Airway epithelial cell (primary cell): ENCODE measurements at places on chromosomes 5 and 9. TPM values are rescaled to one million over a fixed set of nuclear protein-coding genes. Genes with fewer than 3 reads are reported as not detected.

TNFSF8 gene
- not detected in 2 replicates for total RNA-seq

NUTM2G gene
- total RNA-seq = not detected in 2 replicates

AGXT2 gene
- total RNA-seq = not detected in 2 replicates

MEIKIN gene
- not detected in 2 replicates for total RNA-seq

SOWAHA gene
- total RNA-seq = 0.14 and 0.28 TPM in 2 replicates

PCDHGA6 gene
- 0.37 and 0.63 TPM in 2 replicates for total RNA-seq

PCDHGB3 gene
- 0.35 and 0.46 TPM in 2 replicates for total RNA-seq

PGM5 gene
- total RNA-seq = 0.05 TPM in 1 of 2 replicates, not detected in the other

ZFP37 gene
- total RNA-seq = 0.63 and 1.1 TPM in 2 replicates

BSPRY gene
- total RNA-seq = 15.2 and 15.3 TPM in 2 replicates

HIGD2A gene
- 122 and 143 TPM in 2 replicates for total RNA-seq

CD72 gene
- 0.56 TPM in 1 of 2 replicates, not detected in the other for total RNA-seq

MSX2 gene
- 0.21 TPM in 1 of 2 replicates, not detected in the other for total RNA-seq

CNTLN gene
- 3.0 and 5.0 TPM in 2 replicates for total RNA-seq

ELOVL7 gene
- 3.2 and 3.8 TPM in 2 replicates for total RNA-seq

MYMK gene
- total RNA-seq = not detected in 2 replicates

NXNL2 gene
- total RNA-seq = 0.23 TPM in 1 of 2 replicates, not detected in the other

LVRN gene
- 0.33 and 0.49 TPM in 2 replicates for total RNA-seq

PDLIM4 gene
- total RNA-seq = 61.7 and 92.3 TPM in 2 replicates

UBTD2 gene
- 11.1 and 14.7 TPM in 2 replicates for total RNA-seq

VCP gene
- 272 and 305 TPM in 2 replicates for total RNA-seq

FBP1 gene
- 0.19 and 0.21 TPM in 2 replicates for total RNA-seq

LPAR1 gene
- total RNA-seq = 16.4 and 22.9 TPM in 2 replicates

CBY3 gene
- total RNA-seq = not detected in 2 replicates

GCNT4 gene
- 1.3 and 3.1 TPM in 2 replicates for total RNA-seq

LMNB1 gene
- total RNA-seq = 64.5 and 85.3 TPM in 2 replicates

RAB3C gene
- not detected in 2 replicates for total RNA-seq

CAVIN4 gene
- total RNA-seq = 0.05 and 0.14 TPM in 2 replicates

ESM1 gene
- total RNA-seq = 0.14 and 0.56 TPM in 2 replicates

AIF1L gene
- 2.8 and 3.7 TPM in 2 replicates for total RNA-seq
